SJSA1 (cell line): ENCODE measurements at places on chromosomes 12 and 14.

DNA sequence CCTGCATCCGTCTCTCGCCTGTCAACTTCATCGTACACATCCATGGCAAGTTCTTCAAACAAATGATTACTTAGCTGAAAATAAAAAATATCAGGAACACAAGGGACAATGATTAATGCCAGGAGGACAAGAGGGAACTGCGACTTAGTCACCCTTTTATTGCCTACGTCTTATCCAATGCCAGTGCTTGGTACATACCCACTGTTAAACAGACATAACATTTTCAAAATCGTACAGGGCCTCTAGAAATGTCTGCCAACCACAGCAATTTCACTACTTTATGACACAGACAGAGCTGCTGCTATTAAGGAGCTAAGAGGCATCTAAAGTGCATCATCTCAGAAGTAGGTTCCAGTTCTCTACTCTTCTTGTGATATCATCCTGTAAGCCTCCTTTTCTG is 34.6 kb downstream of the GIT2 start:
- no peak for DNase-seq

GRCh38 chr12:52277486-52278245 is 3.2 kb downstream of the KRT86 start:
- no peak for DNase-seq

- no peak for DNase-seq
Measured at GRCh38 chr12:54129028-54129903, 59.5 kb downstream of the SMUG1 start.

DNA sequence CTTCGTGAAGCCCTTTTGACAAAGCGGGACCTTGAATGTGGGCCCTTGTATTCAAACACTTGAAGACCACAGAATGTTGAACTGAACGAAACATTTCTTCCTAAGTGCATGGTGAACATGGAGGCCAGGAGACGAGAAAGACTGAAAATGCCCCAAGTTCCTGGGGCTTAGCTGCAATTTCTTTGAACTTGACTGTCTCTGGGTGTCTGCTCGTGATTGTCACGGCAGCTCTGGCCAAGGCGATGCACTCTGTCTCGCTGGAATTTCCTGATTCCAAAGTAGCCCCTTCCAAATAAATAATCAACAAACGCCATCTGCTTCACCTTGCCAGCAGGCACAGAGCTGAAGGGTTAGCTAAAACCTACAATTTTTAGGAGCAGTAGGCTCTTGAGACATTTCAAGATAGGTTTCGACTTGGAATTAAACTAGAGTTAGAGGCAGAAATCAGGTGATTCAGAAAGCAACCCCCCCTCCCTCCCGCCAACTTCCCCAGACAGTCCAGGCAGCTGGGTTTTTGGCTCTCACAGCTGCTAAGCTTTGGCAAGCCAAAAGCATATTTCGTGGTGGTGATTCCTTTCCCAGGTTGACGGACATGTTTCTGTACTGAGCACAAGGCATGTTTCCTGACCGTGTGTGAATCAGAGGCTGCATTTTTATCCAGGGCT is 13.5 kb upstream of the IRF2BPL start:
- DNase-seq = no peak

- DNase-seq = peak; percentile 48
Measured at GRCh38 chr12:120713861-120714482, 3.7 kb downstream of the UNC119B start.

- DNase-seq = no peak
Measured at GRCh38 chr12:51908876-51909592, 1.7 kb downstream of the ACVRL1 start.

- DNase-seq = no peak
Measured at GRCh38 chr14:39050389-39050788, 52.6 kb downstream of the SEC23A start.

- DNase-seq = no peak
Measured at GRCh38 chr12:4580281-4580688, 18.3 kb downstream of the DYRK4 start.

GRCh38 chr14:71478542-71478941 is 453.7 kb upstream of the RGS6 start:
- DNase-seq = no peak
